ENCODE measurements at places on chromosomes 11 and 22.
A peak's percentile ranks its signal among the peaks of the same experiment; 100 is the strongest.

DNA sequence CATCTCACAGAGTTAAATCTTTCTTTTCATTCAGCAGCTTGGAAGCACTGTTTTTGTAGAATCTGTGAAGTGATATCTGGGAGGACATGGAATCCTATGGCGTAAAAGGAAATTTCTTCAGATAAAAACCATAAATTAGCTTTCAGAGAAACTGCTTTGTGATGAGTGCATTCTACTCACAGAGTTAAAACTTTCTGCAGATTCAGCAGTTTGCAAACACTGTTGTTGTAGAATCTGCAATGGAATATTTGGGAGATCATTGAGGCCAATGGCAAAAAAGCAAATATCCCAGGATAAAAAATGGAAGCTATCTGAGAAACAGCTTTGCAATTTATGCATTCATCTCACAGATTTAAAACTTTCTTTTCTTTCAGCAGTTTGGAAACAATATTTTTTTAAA is 180.6 kb downstream of the OR4A47 start:
- no peak for DNase-seq

DNA sequence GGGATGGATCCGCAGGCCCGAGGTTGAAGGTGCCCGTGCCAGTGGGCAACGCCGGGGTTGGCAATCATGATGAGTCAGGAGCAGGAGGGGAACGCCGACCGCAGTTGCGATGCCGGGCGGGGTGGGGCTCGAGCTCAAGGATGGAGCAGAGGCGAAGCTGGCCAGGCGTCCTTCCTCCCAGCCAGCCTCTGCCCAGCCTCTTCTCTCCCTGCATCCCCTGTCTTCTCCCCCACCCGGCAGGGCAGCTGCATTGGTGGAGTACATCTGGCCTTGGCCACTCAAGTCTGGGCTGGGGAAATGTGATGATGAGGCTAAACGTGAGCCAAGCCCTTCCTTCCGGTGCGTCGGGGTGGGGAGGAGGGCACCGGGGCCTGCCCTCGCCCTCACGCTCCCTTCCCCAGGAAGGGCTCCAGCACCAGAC is 3.9 kb downstream of the IFITM10 start:
- DNase-seq = no peak

- no peak for DNase-seq
Observed at GRCh38 chr22:21003782-21004181, 1.9 kb upstream of the THAP7 start.

DNA sequence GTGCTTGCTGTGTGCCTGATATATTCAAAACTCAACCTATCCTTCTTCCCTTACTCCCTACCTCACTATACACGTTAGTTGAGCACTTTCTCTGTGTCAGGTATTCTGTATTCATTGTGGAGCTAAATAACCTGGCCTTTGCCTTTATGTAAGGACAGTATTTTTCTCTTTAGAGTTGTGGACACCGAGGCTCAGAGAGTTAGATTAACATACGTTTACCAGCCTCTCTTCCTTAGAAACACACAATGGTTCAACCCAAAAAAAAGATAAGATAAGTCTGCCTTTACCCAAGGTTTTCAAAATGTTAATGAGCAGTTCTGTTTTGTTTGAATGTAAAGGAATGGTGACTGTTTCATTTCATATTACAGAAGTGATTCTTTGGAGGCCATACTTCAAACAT is 45.0 kb downstream of the CBL start:
- no peak for DNase-seq

- DNase-seq = peak; percentile 59
Observed at GRCh38 chr22:25048659-25049647, 96.4 kb downstream of the KIAA1671 start.

GRCh38 chr22:48263791-48264351 is 1501.4 kb downstream of the TBC1D22A start:
- DNase-seq = no peak

DNA sequence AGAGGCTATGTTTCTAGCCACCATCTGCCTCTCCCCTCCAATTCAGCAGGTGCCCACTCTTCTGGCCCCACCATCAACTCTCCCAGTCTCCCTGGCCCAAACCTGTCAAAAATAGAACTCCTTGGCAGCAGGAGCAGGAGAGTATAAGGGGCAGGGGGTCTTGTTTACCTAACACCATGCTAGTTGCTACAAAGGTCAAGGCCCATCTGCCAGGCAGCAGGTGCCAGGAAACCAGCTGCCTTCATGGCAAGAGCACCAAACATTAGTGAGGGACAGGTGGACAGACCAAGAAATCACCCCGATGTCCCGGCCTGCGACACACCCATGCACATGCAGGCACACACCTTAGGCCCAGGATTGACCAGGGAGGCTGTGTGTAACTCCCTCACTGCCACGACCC is 387.9 kb downstream of the BUD13 start:
- DNase-seq = no peak

GRCh38 chr22:42397332-42398249 is 34.6 kb downstream of the NFAM1 start:
- no peak for DNase-seq

DNA sequence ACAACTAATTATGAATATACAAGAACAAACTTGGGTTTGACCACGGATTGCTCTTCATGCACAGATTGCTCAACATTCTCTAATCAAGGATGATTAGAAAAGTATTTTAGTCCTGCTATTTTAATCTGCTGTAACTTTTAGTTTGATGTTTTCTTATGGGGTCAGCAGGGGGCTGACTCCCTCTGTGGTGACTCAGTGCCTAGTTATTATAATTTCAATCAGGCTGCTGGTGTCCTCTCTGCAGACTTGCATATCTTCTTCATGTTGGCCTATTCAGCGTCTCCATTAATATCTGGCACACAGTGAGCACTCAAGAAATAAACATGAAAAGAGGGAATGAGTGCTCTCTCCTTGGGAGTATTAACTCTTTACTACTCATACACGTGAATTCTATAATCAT is 223.8 kb upstream of the DDI1 start:
- no peak for DNase-seq

DNA sequence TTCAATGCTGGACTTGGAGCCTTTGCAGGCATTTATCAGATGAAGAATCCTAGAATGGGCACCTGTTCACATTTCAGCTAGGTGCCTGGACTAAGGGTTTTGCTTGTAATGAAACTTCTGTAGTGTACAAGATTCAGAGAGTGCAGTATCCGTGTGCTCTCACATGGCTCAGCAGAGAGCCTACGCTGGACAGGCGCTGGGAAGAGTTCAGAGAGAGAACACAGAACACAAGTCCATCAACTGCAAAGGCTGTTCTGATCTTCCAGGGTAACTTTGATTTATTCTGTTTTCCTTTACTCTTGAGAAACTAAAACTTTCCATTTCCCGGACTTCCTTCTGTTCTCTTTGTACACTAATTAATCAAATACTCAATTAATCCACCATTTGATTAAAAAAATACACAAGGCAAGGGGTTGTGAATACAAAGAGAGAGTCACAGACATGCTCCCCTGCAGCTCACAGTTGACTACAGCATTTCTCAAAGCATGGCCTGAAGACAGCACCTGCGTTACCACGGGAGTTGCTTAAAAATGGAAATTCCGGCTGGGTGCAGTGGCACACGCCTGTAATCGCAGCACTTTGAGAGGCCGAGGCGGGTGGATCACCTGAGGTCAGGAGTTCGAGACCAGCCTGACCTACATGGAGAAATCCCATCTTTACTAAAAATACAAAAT is 393.7 kb downstream of the LARGE1 start:
- DNase-seq = no peak

DNA sequence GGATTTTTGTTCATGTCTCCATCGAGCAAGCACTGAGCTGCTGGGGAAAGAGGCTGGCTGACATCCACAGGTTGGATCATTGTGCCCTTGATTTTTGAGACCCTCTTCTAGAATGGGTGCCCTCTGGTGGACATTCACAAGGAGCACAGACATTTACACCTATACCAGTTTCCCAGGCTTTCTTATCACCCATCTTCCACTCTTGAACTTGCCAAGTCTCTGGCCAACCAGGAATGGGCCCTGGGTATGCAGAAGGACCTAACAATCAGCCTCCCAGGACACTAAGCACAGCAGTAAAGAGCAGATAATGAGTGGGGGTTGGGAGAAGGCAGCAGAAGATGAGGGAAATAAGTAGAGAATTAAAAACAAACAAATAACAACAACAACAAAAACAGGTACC is 5.7 kb upstream of the INTS4 start:
- DNase-seq = peak; percentile 83

- no peak for DNase-seq
Observed at GRCh38 chr11:73415854-73416615, 39.8 kb downstream of the RELT start.

DNA sequence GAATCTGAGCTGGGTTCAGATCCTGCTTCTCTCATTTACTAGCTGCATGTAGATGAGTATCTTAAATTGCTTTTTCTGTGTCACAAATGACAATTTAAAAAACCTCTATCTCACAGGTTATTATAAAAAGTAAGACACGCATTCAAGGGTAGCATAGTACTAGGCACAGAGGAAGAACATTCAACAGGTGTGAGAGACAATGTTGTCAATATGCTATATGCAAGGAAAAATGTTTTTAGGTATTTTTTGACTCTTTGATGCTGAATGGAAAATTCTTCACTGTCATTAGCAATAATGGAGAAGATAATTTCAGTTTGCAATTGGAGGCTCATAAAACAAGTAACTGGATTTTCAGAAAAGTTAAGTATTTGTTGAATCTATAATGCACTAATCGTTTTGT is 81.6 kb downstream of the PIWIL4 start:
- no peak for DNase-seq

DNA sequence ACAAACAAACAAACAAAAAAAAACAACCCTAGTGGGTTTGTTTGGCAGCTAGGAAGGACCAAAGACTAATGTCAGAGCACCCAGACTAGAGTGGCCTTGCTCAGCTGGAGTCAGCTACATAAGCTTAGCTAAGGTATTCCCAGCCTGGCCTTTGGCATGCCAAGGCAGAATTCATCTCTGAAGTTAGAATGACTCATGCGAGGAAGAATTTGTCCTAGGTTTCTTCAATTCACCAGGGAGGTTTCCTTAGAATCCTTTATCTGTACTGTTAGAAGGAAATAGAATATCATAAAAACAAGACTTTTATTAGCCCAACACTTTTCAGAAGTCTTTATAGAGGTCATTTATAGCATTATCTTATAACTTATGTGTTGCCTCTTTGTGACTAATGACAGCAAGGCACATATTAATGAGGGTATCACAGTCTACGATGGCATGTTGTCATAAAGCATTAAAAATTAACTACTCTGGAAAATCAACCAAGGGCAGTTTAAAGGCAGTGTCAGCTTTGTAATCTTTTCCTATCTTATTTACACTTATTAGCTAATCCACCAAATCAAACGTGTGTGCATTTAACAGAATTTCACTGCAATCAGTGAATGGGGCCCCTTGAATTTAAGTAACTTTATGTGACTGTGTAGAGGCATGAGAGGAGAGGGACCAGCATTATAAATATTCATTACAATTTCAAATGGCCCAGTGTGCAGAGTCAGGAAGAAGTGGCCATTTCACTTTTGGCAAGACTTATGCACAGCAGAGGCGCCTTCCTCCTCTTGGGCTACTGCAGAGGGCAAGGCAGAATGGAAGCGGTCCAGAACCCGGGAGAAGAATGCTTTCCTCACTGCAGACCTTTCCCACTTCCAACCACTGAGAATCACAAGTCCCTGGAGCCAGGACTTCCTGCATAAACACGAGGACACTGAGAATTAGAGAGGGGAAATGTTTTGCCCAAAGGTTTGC is 36.3 kb downstream of the SLC5A1 start:
- DNase-seq = peak; percentile 31

DNA sequence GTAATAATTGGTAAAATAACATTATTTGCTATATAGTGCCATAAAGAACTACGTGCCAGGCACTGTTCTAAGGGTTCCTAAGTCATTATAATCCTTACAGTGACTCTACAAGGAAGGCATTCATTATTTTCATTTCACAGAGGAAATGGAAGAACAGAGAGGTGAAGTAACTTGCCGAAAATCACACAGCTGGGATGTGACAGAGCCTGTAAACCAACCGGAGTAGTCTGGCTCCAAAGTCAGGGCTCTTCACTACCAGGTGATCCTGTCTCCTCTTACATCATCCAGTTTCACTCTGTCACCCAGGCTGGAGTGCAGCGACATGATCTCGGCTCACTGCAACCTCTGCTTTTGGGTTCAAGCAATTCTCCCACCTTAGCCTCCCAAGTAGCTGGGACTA is 59.2 kb upstream of the RBFOX2 start:
- DNase-seq = no peak

- DNase-seq = no peak
Observed at GRCh38 chr11:34825670-34826383, 90.4 kb downstream of the APIP start.

DNA sequence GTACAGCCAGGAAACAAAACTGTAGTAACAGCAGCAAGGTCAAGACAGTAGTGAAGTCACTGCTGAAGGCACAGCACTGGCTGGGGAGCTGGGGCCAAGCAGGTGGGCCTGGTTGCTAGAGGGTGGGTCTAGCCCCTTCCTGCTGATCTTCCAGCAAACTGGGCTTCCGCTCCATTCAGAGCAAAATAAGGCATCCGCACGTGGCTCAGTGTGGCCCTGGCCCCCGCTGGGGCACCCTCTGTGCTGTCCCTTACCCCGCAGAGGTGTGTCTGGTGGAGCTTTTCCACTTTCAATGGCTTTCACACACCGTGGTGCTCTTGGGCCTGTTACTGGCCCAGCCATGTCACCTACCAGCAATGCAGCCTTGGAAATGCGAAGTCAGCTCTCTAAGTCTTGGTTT is 162.4 kb upstream of the B3GAT1 start:
- no peak for DNase-seq

DNA sequence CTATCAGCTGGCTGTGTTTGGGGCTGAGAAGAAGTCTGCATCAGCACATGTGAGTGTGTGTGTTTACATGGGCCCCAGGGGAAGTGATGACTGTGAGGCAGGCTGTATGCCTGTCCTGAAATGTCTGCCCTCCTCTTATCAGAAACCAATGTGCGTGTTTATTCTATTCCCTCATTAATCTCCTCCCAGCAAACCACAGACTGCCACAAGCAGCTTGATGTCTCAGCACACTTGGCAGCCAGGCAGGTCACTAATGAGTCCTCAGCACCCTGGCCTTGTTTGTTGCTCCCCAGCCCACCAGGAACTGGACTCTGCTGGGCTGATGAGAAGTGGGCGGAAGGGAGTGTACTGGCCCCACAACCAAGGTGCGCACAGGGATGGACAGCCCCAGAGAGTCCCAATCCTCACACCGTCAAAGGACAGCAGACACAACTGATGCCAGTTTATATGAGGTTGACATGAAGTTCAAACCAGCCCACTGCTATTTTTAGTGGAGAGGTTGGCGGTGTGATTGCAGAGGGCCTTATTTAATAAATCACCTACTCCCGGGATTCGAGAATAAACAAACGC is 225.8 kb downstream of the ETS1 start:
- DNase-seq = no peak

- no peak for DNase-seq
Observed at GRCh38 chr22:30868663-30869385, 99.8 kb downstream of the MORC2 start.

- DNase-seq = no peak
Observed at GRCh38 chr11:103904324-103904667, 132.1 kb upstream of the DDI1 start.
